Caudate nucleus (tissue), 63 donors: ENCODE measurements at places on chromosomes 6 and 20.

DNA sequence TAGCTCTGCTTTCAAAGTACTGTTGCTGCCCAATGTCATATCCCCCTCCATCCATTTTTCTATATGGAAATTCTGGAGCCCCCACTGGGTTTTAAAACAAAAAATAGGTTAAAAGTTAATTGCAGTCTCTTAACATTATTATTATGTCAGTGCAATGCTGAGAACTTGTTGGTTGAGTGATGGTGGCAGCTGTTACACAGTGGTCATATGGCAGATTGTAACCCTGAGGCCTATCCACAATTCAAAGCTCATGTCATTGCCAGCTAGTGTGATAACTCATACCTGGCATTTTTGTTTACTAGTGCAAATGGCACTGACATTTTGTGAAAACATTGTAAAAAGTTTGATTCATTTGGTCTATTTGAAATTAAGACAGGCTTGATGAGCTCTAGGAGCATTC, 305.7 kb upstream of the FLRT3 start:
- no peak for DNase-seq

DNA sequence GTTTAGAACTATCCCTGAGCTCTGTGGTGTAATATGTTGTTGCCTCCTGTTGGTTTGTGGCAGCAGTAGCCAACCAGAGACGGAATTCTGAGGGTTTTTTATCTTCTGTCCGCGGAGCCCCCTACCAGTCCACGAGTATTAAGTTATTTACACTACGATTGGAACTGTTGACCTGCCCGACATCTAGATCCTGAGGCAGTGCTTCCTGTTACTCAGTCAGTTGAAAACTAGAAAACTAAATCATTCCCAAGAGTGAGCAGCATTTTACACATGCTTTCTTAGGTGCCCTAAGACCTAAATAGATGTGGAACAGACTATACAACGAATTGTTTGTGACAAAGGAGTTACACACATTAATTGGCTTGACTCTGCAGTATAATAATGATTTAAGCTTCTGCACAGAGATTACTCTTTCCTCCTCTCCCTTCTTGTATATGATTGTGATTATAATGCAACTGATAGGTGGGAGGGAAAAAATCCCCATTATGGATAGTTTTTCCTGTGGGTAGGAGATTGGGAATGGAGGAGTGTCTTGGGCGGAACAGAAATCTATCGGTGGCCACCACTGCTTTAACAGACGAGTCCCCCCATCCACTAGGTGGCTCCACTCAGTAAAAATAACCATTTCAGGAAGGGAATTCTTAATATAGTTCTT, 1.7 kb downstream of the LOC128125822 start:
- no peak for DNase-seq

GRCh38 chr20:38342216-38342615, 4.1 kb upstream of the LBP start:
- no peak for DNase-seq

DNA sequence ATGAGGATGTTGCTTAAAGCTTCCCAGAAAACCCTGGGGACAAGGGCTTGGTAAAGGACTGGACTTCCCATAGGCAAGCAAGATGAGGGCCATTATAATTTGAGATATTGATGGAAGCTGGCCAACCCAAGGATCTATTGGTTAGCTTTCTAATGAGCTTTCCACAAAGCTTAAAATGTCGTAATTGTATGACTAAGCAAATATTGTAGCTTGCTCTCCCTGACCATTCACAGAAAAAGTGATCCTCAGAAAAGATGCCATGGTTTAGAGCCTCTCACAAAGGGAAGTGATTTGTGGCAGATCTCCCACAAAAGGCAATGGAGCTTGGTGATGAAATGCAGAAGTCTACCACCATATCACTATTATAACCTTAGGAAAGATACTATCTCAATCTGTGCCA, 13.6 kb downstream of the IL17F start:
- no peak for DNase-seq

DNA sequence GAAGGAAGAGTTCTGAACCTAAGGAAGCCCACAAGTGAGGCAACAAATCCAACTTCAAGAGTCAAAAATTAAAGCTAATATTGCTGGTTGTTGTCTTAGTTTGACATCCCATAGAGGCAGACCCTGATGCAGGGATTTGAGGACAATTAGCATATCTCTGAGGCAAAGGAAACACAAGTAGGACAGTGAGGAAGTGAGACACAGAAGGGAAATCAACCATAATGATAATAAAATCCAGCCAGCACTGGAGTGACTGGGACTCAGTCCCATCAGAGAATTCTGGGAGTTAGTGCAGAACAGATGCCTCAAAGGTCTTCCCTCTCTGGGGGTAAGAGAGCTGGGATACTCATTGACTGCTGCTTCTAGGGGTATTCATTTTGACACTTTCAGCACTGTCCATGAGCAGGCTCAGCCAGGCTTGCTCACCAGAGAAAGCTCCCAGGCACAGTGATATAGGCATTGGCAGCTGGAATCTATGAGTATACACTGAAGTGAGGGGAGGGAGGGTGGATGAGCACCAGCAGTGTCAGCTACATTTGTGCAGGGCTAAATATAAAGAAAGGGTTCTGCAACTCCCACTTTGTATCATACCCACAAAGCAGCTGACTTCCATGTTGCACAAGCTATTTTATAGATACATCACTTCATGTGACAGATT, 43.4 kb upstream of the SPTLC3 start:
- no peak for DNase-seq

DNA sequence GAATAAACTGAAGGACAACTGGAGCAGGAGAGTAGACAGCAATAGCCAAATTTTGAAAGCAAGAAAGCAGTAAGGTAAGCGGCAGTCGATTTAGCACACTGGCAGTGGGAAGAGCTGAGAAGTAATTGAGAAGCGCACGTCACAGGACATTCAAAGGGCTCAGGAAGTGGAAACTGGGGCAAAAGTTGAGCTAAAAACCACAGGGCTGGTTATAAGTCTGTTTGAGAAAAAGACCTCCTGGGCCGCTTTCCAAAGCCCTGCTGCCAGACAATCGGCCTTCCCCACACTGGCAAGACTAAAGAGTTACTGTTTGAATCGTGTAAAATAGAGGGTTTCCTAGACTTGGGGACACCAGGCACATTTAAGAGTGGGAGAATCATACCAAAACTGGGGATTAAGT, 161.4 kb downstream of the DNAH8 start:
- peak; percentile 25 for DNase-seq

DNA sequence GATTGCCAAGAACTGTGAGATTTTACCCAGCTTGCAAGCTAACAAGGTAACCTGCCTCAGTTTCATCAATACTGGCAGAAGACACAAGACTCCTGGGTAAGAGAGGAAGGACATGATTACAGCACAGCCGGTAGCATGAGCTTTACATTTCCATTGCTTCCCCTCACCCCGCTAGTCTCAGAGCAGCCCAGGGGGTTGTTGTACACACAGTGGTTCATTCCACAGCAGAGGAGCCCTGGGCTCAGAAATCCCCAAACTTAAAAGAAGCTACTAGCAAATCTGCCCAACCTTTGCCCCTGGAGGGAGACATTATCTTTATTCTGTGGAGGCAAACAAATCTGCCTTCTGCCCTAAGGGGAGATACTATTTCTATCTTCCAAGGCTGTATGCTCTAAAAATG, 17.1 kb upstream of the MTHFD1L start:
- DNase-seq, result no peak

DNA sequence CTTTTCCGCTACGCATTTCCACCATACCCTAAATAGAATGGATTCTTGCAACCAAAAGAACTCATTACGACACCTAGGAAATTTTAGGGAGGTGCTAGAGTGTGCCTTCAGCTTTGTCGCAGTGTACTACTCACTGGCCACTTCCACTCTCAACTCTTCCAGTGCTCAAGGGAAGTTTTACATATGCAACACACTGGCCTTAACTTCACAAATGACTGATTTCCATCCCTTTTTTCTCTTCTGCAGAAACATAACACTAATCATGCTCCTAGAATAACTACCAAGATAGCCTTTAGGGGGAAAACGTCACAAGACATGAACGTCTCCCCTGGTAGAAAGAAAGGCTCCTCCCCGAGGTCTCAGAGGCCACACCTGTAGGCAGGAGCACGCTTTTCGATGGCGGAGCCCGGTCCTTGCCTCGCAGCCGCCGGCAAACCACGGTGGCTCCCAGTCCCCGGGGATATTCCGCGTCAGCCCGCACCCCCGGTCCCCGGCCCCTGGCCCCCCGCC, 584 bp downstream of the LYRM4 start:
- peak; percentile 29 for DNase-seq

- no peak for DNase-seq
These were observed 127.4 kb upstream of the ARMC2 start for GRCh38 chr6:108720827-108721226.

DNA sequence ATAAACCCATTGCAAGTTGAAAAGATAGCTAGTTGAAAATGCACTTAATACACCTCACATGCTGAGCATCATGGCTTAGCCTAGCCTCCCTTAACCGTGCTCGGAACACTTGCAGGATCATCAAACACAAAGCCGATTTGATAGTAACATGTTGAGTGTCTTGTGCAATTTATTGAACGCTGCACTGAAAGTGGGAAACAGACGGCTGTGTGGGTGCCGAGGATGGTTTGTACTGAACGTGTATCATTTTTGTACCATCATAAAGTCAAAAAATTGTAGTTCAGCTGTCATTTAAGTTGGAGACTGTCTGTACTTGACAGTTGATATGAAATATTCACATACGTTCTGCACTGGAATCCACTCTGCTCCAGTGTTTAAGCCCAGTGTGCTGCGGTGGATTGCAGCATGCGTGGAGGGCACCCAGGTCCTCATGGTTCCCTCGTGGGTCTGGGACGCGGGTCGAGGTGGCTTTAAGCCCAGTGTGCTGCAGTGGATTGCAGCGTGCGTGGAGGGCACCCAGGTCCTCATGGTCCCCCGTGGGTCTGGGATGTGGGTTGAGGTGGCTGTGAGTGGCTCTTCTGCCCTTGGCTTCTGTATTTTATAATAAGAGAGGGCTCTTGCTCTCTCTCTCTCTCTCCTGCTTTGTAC, 77.0 kb downstream of the CDH4 start:
- DNase-seq, result no peak

GRCh38 chr6:167817016-167817415, 9.7 kb upstream of the AFDN start:
- DNase-seq, result no peak

DNA sequence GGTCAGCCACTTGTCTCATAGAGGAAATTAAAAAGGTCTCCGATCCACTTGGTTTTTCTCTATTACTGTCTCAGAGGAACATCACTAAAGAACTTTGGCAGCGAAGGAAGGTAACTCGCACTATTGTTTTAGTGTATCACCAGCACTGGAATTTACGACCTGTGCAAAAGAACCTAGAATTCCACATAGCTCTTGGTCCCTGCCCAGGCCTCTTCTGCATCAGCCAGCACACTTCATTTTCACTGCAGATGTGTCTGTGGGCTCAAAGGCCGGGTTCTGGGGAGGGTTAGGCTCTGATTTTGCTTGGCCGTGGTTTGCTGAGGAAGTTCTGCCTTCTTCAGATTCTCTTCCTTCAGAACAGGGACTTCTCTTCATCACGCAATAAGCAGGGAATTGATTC, 102.8 kb upstream of the TMEM181 start:
- no peak for DNase-seq

DNA sequence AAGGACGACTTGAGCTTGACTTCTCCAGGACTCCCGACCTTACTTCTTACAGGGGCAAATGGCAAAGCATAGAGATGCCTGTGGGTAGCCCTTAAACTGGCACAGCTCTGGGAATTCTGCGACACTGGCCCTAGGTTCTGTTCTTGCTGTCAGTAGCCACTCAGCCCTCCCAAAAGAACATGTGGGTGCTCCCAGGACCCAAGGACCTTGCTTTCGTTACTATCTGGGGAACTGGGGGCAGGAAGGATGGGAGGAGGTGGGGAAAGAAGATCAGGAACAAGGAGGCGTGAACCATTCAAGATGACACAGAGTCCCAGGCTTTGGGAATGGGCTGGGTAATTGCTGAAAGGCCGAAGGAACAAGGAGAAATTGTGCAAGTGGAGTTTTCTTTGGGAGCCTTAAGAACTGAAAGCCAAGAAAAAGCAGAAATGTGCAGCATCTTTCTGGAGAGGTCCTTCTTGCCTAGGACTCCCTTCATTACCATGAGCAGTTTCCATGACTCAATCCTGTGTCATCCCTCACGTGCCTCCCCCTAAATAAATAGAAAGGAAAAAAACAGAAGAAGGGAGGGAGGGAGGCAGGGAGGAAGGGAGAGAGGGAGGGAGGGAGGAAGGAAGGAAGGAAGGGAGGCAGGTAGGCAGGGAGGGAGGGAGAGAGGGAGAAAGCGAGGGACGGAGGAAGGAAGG, 284.6 kb upstream of the FOXQ1 start:
- DNase-seq, result no peak

DNA sequence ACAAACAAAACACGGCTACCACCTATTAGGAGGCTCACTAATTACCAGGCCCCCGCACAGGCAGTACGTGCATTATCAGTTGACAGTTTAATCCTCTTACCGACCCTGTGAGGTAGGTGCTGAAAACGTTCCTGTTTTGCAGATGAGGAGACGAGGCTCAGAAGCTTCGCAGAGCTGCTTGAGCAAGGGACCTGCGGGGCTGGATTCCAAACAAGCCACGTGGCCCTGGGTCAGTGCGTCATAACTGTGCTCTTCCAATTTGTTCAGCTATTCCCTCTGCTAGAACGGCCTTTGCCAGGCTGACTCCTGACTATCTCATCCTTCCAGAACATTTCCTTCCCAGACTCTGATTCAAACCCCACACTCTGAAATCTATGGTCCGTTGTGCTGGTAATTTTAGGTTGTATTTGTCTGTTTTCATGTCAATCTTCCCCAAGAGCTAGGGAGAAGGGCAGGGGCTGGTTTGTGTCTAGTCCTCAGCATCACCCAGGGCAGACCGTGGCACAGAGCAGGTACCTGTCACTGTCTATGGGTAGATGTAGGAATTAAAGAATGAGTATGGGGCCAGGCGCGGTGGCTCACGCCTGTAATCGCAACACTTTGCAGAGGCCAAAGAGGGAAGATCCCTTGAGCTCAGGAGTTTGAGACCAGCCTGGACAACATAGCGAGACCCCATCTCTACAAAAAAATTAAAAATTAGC, 28.8 kb upstream of the TLDC2 start:
- DNase-seq, result peak; percentile 53

GRCh38 chr20:49248301-49248700, 29.1 kb downstream of the DDX27 start:
- DNase-seq, result no peak

- DNase-seq, result no peak
These were observed 28.8 kb upstream of the MBOAT1 start for GRCh38 chr6:20241102-20241501.

DNA sequence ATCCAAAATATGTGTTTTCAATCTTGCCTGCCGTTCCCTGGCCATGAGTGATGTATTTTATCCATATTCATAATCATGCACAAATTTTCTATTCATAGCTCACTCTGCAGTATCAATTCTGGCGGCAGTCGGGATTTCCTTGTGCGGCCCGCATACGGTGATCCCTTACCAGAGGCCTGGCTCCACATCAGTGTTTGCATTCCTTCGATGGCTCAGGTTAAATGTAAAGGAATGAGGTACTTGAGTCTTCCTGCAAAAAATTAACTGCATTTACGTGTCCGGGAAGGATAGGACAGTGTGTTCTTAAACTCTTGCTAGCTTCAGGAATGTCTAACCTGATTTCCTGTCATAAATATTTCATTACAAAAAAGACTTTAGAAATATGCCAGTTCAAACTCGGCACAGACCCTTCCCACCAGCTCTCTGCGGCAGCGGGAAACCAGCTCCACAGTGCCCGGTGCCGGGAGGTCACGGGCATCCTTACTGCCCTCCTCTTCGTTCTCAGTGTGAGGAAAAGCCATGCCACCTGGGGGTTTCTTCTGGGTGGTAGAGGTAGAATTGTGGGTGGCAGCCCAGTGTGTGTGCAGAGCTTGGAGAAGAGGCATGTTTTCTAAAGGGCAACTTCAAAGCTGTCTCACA, 154.5 kb downstream of the MOXD1 start:
- no peak for DNase-seq
